ENCODE measurements at places on chromosomes 7 and 10. TPM values are rescaled to one million over a fixed set of nuclear protein-coding genes. Genes with fewer than 3 reads are reported as not detected.

Gene ST8SIA6
- 0.13 TPM for total RNA-seq

Gene CALML3
- total RNA-seq: not detected

Gene NEBL
- 2.7 TPM for total RNA-seq

Gene HOXA7
- total RNA-seq: 4.9 TPM

All from A549 treated with DMSO at 1 μM for 4 hours (cell line).